Activated CD4-positive, alpha-beta T cell treated with anti-CD3 and anti-CD28 coated beads, Interleukin-2, amount 10 ng/mL, durations not matched to agents 24 days and 14 days (primary cell): ENCODE measurements at places on chromosomes 6 and 20.
A peak's percentile ranks its signal among the peaks of the same experiment; 100 is the strongest.

- no peak for DNase-seq
Measured at GRCh38 chr20:35166242-35166830, 5.5 kb upstream of the PROCR start.

DNA sequence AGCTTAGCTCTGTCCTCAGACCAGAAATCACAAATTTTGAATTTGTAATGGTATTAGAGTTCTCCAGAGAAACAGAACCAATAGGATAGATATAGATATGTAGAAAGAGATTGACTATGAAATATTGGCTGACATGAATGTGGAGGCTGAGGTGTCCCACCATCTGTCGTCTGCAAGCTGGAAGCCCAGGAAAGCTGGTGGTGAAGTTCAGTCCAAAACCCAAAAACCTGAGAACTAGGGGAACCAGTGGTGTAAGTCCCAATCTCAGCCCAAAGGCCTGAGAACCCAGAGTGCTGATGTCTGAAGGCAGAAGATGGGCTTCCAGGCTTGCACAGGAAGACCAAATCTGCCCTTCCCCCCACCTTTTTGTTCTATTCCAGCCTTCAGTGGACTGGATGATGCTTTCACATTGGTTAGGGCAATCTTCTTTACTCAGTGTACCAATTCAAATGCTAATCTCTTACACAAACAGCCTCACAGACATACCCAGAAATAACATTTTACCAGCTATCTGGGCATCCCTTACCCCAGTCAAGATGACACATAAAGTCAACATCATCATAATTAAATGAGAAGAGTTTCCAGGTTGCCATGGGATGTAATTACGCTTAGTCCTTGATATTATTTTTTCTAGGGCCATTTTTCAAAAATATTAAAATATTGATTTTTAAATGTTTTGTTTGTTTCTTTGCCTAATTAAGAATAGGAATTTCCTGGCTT is 570.8 kb downstream of the UTRN start:
- no peak for DNase-seq

DNA sequence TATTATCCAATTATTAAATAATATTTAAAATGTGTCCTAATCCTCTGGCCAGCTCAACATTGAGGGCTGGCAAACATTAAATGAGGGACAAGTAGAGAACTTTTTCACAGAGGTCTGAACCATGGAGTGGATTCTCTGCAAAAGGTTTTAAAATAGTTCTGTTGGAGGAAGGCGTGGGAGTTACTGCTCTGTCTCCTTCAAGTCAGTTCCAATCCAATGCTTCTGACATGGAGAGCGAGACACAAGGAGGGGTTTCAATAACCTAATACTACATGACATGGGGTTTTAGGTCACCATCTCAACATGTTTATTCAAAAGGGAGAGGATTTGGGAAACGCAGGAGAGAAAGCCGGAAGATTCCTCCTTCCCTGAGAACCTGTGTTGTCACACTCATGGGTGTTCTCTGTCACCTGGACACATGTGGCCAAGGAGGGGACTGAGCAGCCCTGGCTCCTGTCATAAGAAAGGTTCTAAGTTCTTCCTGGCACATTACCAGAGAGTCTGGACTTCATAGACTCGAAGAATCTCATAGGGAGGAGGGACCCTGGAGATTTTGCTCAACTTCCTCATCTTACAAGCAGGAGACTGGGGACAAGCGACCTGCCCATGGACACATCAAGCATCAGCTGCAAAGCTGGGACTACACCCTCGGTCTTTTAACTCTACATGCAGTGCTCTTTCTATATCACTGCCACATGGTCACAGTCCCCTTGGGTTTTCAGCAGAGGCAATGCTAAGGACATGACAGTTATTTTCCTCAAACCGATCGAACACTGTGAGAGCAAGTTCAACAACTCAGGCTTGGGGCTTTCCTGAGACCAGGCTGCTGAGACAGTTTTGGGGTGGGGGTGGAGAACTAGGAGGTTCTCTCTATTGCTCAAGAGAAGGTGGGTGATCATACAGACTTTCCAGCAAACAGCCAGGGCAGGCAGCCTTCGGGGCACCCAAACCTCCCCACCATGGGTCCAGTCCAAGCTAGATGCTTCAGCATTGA is 38.6 kb downstream of the PRDM1 start:
- no peak for DNase-seq

DNA sequence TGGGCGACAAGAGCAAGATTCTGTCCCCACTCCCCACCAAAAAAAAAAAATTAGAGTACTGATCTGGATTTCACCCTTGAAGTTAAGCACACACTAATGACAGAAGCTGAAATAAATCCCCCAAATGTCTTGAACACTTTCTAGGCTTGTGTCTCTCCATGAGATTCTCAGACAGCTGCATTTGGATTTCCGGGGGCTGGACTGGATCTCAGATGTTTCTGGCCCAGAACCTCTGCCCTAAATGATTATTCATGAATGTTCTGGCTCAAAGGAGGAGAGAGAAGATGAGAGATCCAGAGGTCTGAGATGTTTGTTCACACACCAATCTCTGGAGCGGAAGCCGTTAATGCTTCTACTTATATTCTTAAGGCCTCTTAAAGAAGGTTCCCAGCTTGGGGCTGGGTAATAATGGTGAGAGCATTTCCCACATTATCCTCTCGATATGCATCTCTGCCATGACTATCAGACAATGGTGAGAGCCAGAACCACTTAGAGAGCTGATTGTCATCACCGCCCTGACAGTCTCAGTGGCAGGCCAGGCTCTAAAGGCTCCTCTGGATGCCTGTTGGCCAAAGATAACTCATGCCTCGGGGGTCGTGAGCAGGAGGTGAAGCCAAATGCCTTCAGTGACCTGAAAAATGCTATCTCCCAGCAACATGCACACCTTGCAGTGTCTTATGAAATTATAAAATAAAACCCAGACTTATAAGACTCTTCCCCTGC is 127.9 kb upstream of the AGPAT4 start:
- no peak for DNase-seq

DNA sequence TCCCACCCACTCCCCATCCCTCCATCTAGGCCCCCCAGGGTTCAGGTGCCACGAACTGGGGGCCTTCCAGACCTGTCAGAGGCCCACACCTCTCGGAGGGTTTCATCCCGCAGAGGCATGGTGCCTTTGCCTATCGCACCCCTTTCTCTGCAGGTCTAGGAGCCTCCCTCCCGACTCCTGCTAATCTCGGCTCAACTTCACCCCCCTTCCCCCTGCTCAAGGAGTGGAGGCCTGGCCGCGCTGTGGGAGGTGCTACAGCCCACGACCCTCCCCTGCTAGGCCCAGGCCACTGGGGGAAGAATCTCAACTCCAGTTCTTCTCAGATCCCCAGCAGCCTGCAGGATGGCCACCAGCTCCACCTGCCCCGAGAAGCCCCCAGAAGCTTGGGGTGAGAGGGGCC is at the start of gene TULP1:
TULP1 (minus strand) TSS at position 157 of the 400 bp plus-strand sequence; CDS start at position 119, 38 bp downstream.
- no peak for DNase-seq

DNA sequence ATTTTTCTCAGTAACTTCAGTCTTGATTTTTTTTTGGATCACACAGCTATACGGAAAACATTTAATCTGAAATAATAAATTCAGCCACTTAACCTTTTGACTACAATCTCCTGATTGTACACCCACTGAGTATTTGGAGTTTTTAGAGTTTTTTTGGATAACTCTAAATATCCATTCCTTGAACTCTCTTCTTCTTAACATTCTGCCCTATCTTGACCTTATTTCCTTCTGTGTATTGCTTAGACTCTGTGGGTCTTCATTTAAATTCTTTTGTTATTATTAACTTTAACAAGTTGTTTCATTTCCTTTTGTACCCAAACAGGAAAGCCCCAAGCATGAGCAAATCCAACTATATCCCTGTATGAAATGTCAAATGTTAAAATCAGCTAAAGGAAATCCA is 170.2 kb upstream of the PTCHD4 start:
- DNase-seq = no peak

GRCh38 chr20:37850724-37851355 is 52.1 kb upstream of the VSTM2L start:
- no peak for DNase-seq

GRCh38 chr20:12201289-12201991 is 283.7 kb downstream of the BTBD3 start:
- DNase-seq = no peak

- no peak for DNase-seq
Measured at GRCh38 chr6:44967481-44967880, 360.6 kb upstream of the RUNX2 start.

DNA sequence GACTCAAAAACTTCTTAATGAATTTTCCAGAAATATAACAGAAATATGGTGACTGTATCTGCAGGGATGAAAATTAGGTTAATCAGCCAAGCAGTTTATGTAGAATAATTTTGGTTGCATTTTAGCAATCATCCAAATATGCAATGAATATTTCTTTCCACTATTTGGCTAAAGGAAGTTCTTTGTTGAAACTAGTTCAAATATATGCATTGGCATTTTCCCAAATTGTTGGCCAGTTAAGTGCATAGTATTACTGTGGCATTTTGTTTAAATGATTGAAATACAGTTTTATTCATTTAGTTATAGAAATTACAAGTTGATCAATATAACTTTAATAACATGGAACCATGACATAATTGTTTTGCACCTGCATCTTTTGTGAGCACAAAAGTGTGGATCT is 115.5 kb downstream of the DOK5 start:
- DNase-seq = no peak

GRCh38 chr20:50429412-50429811 is 80.8 kb upstream of the PTPN1 start:
- DNase-seq = no peak

DNA sequence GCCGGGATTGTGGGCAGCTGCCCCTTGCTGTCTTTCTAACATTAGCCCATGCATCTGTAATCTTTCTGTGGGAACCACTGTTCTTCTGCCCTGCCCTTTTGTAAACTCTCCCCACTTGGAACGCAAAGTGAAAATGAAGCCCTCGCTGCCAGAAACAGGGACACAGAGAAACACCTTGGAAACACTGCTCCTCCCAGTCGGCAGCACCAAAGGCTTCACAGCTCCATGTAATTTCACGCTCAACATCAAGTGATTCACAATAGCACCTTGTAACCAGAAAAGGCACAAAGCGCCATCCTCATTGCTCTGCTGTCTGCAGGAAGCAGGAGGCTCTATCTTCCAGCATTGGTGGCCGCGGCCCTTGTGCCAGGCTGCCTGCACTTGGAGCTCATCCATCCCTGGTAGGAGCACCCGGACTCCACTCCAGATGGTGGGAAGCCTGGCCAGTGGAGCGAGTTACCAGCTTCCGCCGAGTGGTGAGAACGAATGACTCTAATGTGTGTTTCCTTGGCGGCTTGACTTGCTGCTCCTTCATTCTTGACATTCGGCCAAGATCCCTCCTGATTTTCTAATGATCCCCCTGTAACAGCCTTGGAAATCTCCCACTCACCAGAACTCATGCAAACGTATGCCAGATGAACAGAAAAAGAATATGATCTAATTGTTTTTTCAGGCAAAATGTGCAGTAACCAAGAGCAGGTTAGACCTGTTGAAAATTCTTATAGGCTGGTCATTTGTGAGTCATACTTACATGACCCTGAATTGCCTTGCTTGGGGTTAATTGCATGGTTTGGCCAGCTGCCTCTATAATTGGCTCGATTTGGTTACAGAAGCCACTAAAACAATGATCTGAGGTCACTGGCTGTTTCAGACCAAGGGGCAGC is 169.1 kb upstream of the CDYL start:
- DNase-seq = no peak

GRCh38 chr6:54578261-54578660 is 268.3 kb upstream of the FAM83B start:
- DNase-seq = no peak

DNA sequence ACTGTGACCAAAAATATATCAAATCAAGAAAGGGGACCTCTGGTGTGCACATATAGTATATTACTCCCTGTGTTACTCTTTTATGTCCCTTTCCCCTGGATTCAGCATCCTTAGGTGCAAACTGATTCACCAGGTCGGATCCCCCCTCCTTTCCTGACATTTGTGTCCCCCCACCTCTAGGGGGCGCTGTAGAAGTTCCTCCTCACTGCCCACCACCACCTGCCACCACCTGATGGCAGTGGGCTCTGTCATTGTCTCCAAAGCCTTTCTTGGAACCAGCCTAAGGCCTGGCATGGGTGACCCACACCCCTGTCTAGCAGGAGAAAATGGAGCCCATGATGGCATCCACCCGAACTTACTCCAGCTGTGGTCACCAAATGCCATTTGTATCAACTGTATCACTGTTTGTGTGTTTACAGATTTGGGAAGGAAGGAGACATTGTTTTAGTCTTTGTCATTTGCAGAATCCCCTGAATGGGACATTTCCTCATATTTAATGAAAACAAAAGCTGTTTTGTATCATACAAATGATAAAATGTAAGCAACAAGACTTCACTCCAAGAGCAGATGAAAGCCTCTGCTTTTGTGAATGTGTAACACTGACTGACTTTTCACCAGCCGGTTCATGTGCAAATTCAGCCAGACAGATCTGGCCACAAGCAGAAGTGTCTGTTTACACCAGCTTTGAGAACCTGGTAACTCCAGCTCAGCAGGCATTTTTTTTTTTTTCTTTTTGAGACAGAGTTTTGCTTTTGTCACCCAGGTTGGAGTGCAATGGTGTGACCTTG is 66.2 kb downstream of the ARMC2 start:
- peak; percentile 81 for DNase-seq
